ENCODE measurements at places on chromosomes 13 and 19.

GRCh38 chr13:31195616-31196015 lies 4.2 kb upstream of the B3GLCT start:
- no peak for DNase-seq

DNA sequence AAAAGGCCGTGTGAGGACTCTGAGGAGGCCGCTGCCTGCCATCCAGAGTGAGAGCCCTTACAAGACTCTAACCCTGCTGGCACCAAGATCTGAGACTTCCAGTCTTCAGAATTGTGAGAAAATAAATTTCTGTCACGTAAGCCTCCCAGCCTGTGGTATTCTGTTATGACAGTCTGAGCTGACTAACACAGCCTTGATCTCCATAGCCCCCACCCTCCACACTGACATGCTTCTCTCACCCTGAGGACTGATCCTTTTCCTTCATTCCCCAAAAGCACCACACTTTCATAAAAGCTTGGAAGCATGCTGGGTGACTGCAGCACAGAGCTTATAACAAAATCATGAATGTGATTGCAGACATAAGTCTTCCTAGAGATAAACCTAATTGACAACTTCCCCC lies 1059.8 kb downstream of the UQCRFS1 start:
- DNase-seq, result no peak

DNA sequence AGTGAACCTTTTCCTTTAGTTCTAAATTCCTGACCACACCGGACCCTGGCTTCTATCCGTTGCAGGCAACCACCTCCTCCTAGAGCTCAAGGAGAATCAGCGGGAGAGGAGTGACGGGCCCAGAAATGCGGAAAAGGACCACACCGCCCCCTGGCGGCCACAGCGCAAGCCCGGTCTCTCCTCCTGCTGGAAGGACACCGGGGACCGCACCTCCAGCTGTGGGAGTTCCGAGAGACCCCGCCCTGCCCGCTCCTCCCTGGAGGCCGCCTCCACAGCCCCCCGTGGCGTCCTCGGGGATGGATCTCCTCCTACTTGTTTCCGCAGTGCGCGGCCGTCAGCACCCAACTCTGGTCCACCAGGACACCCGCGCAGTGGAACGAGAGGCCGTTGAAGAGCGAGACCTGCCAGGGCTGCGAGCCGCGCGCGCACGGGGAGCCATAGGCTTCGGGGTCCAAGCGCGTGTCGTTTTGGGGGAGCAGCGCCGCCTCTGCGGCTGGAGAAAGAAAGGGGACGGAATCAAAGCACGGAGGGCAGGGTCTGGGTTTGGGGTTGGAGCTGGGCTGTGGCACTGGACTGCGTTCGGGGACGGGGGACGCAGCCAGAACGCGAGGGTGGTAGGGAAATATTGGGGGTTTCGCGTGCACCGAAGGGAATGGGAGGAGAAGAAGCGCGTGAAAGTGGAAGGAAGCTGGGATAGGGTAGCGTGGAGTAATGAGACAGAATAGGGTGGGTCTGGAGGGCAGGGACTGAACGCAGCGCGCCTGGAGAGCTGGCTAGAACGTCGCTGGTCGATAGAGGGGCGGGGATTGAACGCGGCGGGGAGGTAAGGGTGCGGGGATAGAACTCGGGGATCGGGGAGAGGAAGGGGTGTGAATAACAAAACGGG lies 2.5 kb downstream of the KLK10 start:
- peak; percentile 53 for DNase-seq

- peak; percentile 89 for DNase-seq
These were observed 1.2 kb downstream of the APLP1 start for GRCh38 chr19:35869327-35870123.

- DNase-seq, result no peak
These were observed 14.4 kb downstream of the CEBPA start for GRCh38 chr19:33287927-33288326.

- DNase-seq, result no peak
These were observed 14.6 kb upstream of the SIN3B start for GRCh38 chr19:16814526-16815100.

GRCh38 chr13:113669755-113670341 lies 2.8 kb downstream of the GRK1 start:
- no peak for DNase-seq

- DNase-seq, result no peak
These were observed 724.9 kb upstream of the MIR17HG start for GRCh38 chr13:90622541-90622940.

DNA sequence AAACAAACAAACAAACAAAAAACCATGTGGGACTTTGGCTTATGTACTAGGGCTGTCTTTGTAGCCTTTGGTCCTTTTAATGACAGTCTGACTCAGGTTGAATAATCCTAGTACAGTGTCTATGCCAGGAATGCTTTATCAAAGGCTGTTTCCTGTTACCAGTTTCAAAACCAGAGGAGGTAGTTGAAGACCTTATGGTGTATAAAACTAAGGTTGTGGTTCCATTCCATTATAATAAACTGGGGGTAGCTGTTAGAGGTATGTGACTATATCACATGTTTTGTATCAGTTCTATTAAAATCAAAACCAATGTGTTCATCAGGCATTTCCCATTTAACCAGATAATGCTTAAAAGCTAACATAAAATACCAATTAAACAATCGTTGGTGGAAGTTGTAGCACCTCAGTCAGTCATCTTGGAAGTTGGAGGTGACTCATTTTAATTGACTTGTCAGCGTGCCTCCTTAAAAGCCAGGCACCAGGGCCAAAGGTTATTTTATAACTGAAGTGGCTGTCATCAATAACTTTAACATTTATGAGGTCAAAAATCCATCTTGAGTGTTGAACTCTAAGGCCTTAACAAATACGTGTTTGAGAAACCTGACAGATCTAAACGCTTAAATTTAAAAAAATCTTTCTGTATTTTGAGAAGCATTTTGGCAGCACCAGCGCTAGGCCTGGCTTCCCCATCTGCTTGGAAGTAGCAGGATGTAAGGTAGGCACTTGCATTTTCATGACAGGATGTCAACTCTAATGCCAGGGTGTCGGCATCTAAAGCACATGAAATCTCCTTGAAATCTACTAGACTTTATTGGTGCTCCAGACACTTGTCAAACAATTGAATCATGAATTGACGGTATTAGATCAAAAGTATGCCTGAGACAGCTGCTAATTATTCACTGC lies 162.5 kb downstream of the LMO7 start:
- DNase-seq, result peak; percentile 6

GRCh38 chr13:23570099-23570920 lies at the start of gene TNFRSF19:
TSS of gene TNFRSF19 (plus strand) at chr13:23570412. CDS start at chr13:23590184, 19,772 bp downstream.
- no peak for DNase-seq

DNA sequence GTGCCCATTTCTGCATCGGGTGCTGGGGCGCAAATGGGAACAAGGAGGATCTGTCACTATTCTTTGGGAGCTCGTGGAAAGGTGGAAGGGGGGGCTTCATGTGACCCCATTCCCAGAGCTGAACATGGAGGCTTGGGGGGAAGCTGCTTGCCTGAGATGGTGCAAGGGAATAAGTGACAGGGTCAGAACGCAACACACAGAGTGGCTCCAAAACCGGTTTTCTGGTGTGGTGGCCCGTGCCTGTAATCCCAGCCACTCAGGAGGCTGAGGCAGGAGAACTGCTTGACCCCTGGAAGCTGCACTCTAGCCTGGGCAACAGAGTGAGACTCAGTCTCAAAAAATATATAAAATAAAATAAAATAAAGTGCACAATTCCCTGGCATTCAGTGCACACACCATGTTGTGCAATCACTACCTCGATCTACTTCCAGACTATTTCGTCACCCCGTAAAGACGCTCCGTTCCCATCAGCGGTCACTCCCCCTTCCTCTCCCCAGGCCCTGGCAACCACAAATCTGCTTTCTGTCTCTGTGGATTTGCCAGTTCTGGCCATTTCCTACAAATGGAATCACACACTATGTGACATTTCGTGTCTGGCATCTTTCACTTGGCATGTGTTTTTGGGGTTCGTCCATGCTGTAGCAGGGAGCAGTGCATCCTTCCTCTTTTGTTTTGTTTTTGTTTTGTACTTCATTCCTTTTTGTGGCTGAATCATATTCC lies 18.2 kb upstream of the COMP start:
- DNase-seq, result no peak

- DNase-seq, result no peak
These were observed 53.0 kb upstream of the ATP12A start for GRCh38 chr13:24627090-24627714.

DNA sequence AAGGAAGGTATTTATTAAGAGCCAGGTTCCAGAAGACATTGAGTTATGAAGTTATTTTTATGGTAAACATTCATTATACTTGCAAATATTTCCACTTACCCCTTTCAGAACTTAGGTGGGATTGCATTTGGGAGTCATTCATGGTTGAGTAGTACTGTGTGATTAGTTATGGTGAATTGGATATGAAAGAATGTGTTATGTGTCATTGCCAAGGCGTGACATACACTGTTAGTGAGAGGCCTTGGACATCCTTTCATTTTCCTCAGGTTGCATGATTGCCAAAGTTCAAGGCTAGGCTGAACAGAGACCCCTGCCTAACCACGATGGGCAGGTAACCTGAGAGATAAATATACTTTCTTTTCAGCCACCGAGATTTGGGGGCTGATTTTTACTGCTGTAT lies 40.9 kb upstream of the MYO16 start:
- no peak for DNase-seq

DNA sequence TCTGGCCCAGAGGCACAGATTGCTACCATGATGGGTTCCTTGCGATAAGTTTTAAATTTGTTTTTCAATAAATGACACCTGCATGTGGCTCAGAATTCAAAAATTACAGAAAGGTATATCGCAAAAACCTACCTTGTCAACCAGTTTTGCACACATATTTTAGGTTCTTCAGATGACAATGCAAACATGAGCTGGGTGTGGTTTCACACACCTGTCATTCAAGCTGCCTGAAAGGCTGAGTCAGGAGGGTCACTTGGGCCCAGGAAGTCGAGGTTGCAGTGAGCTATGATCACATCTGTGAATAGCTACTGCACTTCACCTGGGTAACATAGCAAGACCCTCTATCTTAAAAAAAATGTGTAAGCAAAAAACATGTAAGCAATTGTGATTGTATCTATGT lies 56.1 kb downstream of the DNM2 start:
- DNase-seq, result no peak

- DNase-seq, result peak; percentile 68
These were observed 1.2 kb downstream of the BLVRB start for GRCh38 chr19:40464059-40465024.

DNA sequence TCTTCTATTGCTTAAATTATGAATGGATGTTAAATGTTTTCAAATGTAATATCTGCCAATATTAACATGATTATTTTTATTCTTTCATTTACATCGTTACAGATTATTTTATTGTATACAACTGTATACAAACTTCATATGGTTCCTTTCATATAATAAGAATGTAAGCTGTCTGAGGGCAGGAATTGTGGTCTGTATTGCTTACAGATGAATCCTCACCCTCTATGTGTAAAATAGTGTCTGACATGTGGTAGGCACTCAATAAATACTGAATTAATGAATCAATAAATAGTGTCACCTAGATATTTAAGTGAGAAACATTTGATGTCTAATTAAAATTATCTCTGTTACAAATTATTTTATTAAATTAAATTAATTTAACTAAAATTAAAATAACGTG lies 7.8 kb downstream of the FPR3 start:
- no peak for DNase-seq

GRCh38 chr19:57934820-57935665 lies at the start of gene ZNF418:
TSS of gene ZNF418 (minus strand) at chr19:57935402. CDS start at chr19:57933822, 1,580 bp downstream.
- peak; percentile 60 for DNase-seq

DNA sequence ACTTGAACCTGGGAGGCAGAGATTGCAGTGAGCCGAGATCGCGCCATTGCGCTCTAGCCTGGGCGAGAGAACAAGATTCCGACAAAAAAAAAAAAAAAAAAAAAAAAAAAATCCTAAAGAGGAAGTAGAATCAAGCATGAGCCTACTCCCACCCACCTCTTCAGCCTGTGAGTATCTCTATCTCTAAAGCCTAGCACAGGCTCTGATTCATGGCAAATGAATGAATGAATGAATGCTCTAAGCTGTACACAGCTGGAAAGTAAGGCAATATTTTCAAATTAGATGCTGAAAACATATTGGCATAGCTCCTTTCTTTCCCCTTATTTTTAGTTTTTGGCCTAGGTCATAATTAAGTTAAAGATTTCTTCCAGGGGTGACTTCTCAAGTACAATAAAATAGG lies 35.7 kb upstream of the FAM216B start:
- DNase-seq, result no peak

DNA sequence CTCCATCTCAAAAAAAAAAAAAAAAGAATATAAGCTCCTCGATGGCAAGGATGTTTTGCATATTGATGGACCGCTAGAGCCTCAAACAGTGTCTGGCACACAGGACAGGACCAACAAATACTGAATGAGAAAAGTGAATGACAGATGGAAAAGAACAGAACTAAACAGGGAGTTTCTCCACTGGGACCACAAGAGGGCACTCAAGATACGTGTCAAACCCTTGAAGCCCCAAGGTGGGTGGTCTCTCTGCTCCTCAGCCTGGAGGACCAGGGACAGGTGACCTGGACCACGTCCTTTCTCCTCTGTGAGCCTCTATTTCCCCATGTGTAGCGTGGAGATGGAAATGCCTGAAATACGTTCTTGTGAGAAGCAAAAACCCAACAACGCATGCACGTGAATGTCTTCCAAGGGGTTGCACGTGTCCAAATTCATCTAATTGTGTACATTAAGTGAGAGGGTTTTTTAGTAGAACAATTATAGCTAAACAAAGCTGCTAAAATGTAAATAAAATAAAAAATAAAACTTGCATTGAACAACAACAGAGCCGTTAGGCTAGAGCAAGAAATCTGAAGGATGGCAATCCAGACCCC lies 5.7 kb upstream of the CDC42EP5 start:
- DNase-seq, result no peak

GRCh38 chr13:101949681-101950080 lies 452.2 kb downstream of the FGF14 start:
- no peak for DNase-seq

GRCh38 chr13:56718791-56719190 lies 421.9 kb upstream of the PRR20A start:
- no peak for DNase-seq

- DNase-seq, result no peak
These were observed 64.7 kb downstream of the CCDC70 start for GRCh38 chr13:51926528-51926885.

DNA sequence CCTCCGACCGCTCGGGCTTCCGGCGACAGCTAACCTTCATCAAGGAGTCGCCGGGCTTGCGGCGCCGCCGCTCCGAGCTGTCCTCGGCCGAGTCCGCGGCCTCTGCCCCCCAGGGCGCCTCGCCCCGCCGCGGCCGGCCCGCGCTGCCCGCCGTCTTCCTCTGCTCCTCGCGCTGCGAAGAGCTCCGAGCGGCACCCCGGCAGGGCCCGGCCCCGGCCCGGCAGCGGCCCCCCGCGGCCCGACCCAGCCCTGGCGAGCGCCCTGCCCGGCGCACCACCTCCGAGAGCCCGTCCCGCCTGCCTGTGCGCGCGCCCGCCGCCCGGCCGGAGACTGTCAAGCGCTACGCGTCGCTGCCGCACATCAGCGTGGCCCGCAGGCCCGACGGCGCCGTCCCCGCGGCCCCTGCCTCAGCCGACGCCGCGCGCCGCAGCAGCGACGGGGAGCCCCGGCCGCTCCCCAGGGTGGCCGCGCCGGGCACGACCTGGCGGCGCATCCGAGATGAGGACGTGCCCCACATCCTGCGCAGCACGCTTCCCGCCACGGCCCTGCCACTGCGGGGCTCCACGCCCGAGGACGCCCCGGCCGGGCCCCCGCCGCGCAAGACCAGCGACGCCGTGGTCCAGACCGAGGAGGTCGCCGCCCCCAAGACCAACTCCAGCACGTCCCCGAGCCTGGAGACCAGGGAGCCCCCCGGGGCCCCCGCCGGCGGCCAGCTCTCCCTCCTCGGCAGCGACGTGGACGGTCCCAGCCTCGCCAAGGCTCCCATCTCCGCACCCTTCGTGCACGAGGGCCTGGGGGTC lies 9.6 kb downstream of the C19orf25 start:
- peak; percentile 48 for DNase-seq

GRCh38 chr19:35299523-35300338 lies 7.8 kb downstream of the MAG start:
- DNase-seq, result peak; percentile 24
